ENCODE measurements at places on chromosomes 13 and 19.

GRCh38 chr19:48819366-48819816, 8.6 kb upstream of the BCAT2 start:
- no peak for DNase-seq

DNA sequence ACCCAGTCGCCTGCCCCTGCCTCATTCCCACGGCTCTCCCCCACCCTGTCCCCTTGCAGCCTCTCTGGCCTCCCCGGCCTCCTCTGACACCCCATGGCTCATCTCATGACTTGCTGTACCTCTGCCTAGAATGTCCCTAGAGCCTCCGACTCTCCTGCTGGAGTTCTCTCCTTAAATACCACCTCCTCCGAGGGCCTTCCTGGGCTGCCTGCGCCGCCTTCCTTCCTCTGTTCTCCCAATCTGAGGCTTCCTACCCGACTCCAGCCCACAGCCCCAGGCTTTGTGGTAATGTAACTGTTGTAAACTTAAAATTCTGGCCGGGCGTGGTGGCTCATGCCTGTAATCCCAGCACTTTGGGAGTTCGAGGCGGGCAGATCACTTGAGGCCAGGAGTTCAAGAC, 27.7 kb downstream of the GPR42 start:
- DNase-seq = no peak

GRCh38 chr13:55001881-55002280, 1973.3 kb downstream of the OLFM4 start:
- DNase-seq = no peak

DNA sequence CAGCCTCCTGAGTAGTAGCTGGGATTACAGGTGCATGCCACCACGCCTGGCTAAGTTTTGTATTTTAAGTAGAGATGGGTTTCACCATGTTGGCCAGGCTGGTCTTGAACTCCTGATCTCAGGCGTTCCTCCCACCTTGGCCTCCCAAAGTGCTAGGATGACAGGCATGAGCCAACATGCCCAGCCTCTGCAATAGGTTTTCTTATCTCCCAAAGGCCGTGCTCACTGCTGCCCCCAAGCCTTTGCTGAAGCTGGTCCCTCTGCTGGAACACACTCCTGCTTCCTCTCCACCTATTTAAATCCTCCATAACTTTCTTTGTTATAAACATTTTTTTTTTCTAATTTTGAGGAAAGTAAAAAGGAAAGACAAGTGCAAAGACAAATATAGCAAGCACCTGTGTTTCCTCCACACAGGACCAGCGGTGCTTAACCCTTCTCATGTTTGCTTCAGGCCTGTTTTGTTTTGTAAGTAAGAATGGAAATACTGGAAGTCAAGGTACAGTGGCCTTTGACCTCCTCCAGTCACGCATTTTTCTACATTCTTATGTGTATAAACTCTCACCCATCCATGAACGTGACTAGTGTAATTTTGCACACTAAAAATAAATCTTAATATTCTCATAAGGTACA, 14.5 kb upstream of the TNFAIP8L1 start:
- no peak for DNase-seq

DNA sequence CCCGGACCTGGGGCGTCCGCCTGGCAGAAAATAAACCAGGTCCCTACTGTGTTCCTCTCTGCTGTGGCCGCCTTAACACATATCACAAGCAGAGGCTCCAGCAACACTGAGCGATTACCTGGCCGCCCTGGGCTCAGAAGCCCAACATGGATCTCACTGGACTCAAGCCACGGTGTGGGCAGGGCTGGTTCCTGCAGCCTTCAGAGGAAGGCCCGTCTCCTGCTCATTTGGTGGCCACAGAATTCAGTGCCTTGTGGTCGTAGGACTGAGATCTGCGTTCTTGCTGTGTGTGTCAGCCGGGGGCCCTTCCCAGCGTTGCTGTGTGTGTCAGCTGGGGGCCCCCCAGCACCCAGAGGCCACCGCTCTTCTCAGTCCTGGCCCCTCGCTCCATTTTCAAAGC, 30.2 kb downstream of the C2CD4C start:
- DNase-seq = no peak

- no peak for DNase-seq
Measured at GRCh38 chr13:106008540-106008939, 526.9 kb downstream of the EFNB2 start.

GRCh38 chr19:7540761-7541474, 5.4 kb downstream of the PNPLA6 start:
- no peak for DNase-seq

GRCh38 chr19:9641810-9642209, 20.8 kb upstream of the ZNF561 start:
- DNase-seq = no peak

GRCh38 chr19:31955884-31956283, 389.5 kb upstream of the ZNF507 start:
- no peak for DNase-seq

DNA sequence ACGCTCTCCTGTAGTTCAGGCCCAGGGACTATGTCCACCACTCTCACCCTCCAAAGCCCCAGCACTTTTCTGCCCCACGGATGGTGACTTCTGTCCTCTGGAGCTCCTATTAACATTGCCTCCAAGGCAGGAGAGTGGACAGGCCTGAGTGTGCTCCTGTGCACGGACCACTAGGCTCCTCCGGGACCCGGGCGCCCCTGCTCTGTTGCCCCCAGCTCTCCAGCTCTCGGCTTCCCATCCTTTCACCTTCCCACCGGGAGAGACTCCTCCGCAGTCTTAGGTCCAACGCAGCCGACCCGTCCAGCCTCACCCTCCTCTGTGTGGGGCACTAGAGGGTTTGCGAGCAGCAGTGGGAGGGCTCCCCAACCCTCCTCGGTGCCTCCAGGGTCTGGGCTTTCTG, 30.4 kb downstream of the CAPN12 start:
- no peak for DNase-seq

DNA sequence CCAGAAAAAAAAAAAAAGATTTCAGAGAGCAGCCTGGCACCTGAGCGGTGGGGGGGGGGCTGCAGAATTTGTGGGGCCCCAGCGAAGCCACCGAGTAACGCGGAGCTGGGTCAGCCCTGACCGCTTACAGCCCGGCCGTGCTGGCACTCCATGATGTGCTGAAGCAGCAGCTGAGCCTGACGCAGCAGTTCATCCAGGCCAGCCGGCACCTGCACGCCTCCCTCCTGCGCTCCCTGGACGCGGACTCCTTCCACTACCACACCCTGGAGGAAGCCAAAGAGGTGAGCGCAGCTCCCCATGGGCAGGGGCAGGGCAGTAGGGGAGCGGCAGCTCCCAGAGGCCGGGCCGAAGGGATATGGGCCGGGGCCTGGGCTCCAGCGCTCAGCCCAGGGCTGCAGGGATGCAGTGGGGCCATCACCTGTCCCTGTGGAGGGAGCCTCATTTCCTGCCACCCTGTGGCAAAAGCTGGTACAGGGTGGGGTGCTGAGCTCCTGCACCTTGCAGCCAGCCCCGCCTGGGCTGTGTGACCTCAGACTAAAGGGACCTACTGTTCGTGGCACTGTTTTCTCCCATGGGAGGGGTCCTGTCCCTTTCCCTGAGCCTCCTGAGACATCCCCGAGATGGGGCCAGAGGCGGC, 18.3 kb downstream of the C19orf44 start:
- DNase-seq = no peak

GRCh38 chr19:1161716-1162115, 12.4 kb downstream of the SBNO2 start:
- no peak for DNase-seq

DNA sequence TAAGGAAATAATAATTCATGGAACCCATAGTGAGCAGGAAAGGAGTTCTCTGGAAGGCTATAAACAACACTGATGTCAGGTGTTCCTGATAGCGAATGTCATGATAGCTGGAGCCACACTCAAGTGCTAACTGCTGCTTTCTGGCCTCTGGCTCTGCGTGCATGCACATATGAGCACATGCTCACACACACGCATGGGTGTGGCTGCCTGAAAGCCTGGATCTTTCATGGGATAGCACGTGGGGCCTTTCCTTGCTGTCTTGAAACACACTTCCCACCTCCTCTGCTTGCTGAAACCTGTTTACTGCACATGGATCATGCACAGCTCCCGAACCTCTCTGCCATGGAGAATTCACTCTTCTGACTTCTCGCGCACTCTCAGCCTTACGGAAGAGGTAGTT, 207.4 kb downstream of the ATP8A2 start:
- DNase-seq = no peak

- no peak for DNase-seq
Measured at GRCh38 chr19:55529636-55530234, 7.2 kb downstream of the SBK2 start.

DNA sequence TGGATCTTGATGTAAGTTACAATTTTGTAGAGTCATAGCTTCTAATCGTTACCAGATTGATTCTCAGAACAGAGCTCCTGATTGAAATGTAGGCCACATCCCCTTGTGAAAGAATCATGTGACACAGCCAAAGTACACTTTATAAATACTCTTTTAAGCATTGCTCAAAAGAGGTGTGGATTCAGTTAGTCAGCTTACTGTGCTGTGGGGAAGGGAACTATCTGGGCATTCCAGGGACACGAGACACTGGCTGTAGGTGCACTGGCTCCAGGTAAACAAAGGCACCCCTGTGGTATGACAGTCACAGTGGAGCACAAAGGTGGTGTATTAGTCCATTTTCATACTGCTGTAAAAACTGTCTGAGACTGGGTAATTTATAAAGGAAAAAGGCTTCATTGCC, 222.8 kb downstream of the LIG4 start:
- no peak for DNase-seq

DNA sequence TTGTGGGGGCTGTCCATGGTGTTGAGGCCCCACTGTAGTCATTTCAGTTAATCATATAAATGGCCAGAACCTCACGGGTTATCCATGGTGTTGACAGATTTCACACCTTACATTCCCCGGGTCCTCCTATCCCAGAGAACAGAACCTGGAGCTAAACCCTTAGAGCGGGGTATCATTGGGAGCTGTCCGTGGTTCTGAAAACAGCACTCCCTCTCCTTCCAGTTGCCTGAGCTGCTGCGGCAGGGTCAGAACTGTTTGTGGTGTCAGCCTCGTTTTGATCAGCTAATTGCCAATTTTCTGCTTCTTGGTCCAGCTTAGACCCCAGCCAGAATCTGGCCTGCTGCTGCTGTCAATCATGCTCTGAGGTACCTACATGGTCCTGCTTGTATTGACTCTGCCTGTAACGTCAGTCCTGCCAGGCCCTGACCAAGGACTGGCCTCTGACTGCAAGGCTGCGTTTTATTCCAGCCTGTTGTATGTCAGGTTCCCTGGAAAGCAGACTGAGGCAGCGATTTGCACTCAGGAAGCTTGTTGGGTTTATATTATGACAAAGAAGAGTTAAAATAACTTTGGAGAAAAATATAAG, 55.8 kb upstream of the KCTD15 start:
- peak; percentile 75 for DNase-seq

DNA sequence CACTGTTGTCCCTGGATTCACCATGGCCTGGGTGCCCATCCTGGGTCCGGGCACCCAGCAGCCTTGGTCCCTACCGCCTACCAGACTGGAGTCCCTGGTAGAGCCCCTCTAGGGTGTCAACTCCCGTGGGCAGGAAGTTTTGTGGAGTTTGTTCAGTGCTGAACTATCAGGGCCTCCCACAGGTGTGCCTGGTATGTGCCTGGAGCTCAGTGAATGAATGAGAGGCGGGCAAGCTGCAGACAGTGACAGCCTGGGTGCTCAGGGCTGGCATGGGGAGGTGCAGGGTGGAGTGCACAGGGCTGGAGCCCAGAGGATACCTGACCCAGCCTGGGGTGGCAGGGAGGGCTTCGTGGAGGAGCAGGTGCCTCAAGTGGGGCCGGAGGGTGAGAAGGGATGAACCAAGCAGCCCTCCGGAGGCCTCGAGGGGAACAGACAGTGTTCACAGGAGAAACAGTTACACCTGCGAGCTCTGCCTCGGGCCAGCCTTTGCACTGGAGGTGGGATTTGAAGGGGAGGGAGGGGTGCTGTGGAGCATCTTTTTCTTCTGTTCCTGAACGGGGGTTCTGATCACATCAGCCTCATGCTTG, 29.6 kb downstream of the PAK4 start:
- DNase-seq = no peak

- no peak for DNase-seq
Measured at GRCh38 chr13:73704587-73704986, 429.6 kb downstream of the KLF12 start.

GRCh38 chr13:113638173-113638746, 19.7 kb downstream of the ATP4B start:
- DNase-seq = no peak

DNA sequence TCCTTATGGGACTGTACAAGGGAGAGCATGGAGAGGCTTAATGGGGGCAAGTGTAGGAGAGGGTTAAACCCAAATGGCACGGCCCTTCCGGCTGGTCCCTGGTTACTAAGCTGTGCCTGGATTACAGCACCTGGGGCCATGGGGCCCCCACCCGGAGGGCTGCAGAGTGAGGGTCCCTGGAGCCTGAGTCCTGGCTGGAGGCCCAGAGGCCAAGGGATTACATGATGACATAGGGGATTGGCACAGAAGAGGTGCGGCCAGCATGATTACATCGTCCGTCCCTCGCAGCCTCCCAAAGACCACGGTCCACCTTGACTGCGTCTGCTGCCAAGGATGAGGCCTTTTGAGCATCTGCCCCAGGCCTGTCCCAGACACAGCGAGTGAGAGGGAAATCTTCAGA, 149.4 kb downstream of the URI1 start:
- DNase-seq = no peak

DNA sequence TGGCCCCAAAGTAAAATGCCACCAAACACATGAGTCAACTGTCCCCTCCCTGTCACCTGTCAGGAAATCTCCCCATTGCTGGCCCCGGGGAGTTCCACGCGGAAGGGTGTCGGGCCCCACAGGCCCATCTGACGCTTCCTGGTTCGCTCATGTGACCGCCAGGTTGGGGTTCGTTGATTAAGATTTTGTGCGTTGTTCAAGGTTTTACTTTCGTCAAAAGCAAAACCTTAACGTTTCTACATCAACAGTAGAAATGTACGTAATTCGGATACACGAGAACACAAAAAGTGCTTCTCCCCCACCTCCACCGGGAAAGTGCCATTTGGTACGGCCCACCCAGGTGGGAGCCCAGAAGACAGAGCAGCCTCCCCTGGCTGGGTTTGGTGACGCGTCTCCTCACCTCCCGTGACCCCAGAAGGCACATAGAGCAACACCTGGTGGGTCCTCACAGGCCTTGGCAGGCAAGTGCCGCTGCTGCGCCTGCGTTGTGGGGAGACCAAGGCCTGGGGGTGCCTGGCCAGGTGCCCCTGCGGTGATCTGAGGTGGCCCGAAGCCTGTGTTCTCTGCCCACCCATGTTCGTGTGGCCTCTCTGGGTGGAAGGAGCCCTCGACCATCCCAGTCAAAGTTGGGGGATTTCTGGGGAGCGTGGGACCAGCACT, 161.6 kb downstream of the KDM4B start:
- no peak for DNase-seq

GRCh38 chr13:23728807-23729206, 158.6 kb downstream of the TNFRSF19 start:
- DNase-seq = no peak

- peak; percentile 99 for DNase-seq
Measured at GRCh38 chr19:51339687-51340656, 2.0 kb downstream of the VSIG10L start.

GRCh38 chr13:72293206-72293605, 426.2 kb upstream of the DACH1 start:
- DNase-seq = no peak

All from endothelial cell (in vitro differentiated cells).